ENCODE measurements at places on chromosomes 12 and 14. TPM values are rescaled to one million over a fixed set of nuclear protein-coding genes. Genes with fewer than 3 reads are reported as not detected.

PKP2 gene
- total RNA-seq: 29.5 TPM

DNA sequence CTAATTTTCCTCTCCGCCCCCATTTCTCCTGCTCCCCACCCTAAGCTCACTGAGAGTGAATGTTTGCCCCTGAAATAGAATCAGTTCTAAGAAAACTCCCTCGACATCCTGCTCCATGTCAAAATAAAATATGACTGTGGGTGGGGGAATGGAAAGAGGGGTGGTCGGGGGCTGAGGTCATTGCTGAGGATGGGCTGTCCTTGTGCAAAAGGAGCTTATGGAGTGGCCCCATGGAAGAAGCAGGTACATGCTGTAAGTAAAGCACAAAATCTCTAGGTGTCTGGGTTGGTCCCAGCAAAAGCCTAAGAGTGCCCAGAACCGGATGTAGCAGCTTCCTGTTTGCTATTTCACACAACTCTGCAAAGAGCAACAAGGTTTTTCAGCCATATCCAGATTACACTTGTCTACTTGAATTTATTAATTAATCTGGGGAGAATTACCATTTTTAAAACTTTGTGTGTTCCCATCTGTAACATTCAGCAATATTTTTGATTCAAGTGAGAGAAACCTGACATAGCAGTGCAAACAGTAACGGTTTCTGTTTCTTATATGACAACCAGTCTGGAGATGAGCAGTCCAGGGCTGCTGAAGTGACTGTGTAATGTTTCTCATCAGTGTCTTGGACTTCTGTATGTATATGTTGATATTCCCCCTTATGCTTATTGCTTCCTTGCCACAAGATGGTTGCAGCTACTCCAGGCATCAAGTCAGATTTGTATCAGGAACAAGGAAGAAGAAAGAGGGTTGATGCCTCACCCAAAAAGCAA is 40.4 kb upstream of the GZMB start:
- peaks cover 49% of the 10 kb centered on the region for H3K27me3 ChIP-seq
- DNase-seq: no peak
- peaks cover 4% of the 10 kb centered on the region for H3K4me1 ChIP-seq

PGF gene
- total RNA-seq: 16.8 TPM

DNA sequence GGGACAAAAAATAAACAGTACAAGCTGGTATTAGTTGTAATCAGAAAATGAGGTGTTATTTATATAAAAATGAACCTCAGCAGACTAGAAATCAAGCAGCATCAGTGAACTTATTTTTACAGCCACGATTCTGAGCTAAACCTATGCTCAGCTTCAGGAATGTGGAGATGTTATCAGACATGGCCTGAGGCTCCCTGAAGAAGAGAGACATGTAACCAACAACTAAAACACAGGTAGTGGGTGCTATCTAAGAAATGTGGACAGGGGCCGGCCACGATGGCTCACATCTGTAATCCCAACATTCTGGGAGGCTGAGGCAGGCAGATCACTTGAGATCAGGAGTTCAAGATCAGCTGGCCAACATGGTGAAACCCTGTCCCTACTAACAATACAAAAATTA is 534.3 kb downstream of the VRK1 start:
- H3K4me3 ChIP-seq: no peak overlapping the region
- H3K27ac ChIP-seq: no peak overlapping the region
- H3K4me1 ChIP-seq: no peaks in the 10 kb centered on the region
- peaks cover 4% of the 10 kb centered on the region for H3K27me3 ChIP-seq
- no peak for DNase-seq

GRCh38 chr12:114679942-114680341 is 4.0 kb downstream of the TBX3 start:
- peaks cover 56% of the 10 kb centered on the region for H3K27me3 ChIP-seq
- peak overlapping the region; percentile 98 for H3K4me3 ChIP-seq
- DNase-seq: no peak
- peaks cover 61% of the 10 kb centered on the region for H3K36me3 ChIP-seq
- H3K27ac ChIP-seq: peak overlapping the region; percentile 98
- H3K4me1 ChIP-seq: peaks cover 35% of the 10 kb centered on the region

GRCh38 chr12:121803861-121804416 is at the start of gene SETD1B:
Gene SETD1B (plus strand): TSS chr12:121804009. CDS start chr12:121804738, 729 bp downstream.
- H3K4me3 ChIP-seq: peak within 1 kb of the TSS; percentile 98
- peaks cover 10% of the 10 kb centered on the region for H3K4me1 ChIP-seq
- peaks cover 5% of the 10 kb centered on the region for H3K27me3 ChIP-seq
- H3K36me3 ChIP-seq: peaks cover 13% of the 10 kb centered on the region
- no peak for DNase-seq
- H3K27ac ChIP-seq: peak within 1 kb of the TSS; percentile 100

Measured in type B pancreatic cell (in vitro differentiated cells).